ENCODE measurements at places on chromosomes 3 and 15. TPM values are rescaled to one million over a fixed set of nuclear protein-coding genes. Genes with fewer than 3 reads are reported as not detected.

HESX1 gene
- total RNA-seq, result 1.3 TPM

SLC24A5 gene
- total RNA-seq, result not detected

WDR93 gene
- not detected for total RNA-seq

EHHADH gene
- total RNA-seq, result 0.57 TPM

Data from osteocyte (in vitro differentiated cells).